ENCODE measurements at places on chromosomes 12 and 14.
A peak's percentile ranks its signal among the peaks of the same experiment; 100 is the strongest.

DNA sequence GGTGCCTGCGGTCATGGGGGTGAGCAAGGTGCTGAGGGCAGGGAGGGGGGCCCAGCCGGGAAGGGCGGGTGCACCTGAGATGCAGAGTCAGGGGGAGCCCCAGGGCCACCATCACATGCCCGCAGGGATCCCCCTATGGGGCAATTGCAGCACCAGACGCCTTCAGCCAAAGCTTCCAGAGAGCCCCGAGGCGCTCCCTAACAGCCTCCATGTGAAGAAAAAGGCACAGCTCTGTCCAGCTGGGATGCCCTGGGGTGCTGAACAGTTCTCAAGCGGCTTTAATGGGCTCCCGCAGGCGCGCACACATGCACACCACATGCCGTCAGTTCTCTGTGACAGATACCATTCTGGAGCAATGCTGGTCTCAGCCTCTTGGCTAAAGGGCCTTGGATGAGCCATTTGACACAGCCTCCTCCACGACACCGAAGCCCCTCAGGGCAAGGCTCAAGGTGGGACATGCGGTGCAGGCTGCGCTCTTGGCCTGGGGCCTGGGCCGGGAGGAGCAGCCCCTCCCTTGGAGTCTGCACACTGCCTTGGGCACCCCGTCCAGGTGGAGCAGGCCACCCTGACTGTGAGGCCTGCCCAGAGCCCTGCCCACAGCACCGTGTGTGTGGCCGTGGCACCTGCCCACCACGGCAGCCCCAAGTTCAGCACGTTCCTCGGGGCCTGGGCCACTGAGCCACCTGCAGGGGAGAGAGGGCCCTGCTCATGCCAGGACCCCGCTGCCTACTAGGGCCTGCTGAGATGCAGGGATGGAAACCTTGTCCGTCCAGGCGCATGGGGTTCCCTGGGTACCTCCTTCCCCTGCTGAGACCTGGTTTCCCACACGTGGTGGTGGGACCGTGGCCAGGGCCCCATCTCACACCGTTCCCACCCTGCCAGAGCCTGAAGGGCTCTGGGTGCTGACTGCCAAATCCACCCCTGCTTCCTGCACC lies 7.7 kb downstream of the XRCC3 start:
- no peak for DNase-seq

GRCh38 chr12:13102461-13103195 lies 839 bp downstream of the GSG1 start:
- DNase-seq = no peak

- DNase-seq = no peak
Observed at GRCh38 chr12:49706351-49707127, 666 bp downstream of the FMNL3 start.

- no peak for DNase-seq
Observed at GRCh38 chr12:75508159-75508558, 3.2 kb downstream of the KRR1 start.

DNA sequence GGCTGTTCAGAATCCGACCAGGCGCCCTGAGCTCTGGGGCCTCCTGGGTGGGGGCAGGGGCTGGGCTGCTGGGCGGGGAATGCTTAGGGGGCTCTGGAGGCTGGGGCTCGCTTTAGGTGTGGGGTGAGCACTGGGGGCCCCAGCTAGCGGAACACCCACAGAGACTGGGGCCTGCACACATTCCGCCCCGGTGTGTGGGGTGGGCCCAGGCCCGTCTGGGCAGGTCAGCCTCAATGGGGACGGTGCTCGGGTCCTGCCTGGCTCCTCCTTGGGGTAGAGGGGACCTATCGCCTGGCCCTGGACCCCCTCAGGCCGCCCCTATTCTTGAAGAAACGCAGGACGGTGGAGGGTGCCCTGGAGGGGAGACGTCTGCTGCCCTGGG lies 364.8 kb downstream of the TMEM121 start:
- no peak for DNase-seq

DNA sequence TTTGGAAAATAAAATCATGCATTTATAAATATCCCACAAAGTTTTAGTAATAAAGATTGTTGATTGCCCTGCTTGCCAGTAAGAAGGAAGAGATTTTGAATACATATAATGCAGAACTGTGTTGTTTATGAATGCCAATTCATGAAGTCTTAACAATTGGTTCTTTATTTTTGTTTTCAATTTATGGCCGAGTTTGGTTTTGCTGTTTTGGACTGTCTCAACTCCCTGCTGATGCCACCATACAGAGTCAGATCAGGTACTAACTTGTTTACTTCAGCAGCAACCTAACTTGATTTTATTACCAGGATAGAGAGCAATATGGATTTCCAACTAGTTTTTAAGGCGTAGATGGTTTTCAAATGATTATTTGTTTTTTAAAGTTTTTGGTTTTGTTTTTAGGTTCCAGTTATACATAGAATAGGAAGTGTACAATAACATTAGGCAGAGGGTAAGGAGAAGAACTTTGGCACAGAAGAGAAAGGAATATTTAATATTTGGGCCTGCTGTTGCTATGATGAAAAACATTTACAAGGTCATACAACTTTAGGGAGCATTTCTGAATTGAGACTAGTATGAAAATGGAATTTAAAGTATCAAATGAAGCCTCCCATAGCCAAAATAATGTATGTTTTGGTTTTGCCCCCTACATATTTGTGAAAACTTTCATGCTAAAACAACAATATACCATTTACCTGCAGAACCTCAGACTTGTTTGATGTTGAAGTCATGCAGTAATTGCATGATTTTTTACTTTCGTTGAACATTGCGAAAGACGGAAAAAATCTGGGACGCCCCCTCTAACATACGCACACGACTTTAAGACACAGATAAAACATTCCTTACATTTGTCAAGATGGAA lies 904 bp upstream of the FAM177A1 start:
- DNase-seq = no peak

DNA sequence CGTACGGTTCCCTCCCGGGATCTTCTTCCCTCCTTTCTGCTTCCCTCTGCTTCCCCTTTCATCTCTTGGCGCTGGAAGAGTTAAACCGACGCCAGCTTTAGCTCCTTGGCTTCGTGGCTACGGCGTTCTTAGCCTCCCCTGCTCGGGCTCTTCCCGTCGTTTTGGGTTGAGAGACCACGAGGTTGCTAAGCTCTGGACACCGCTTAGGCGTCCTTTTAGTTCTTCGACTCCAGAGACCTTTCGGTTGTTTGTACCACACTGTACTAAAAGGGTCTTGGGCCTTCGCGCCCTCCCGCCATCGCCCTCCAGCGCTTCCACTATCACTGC lies 545 bp downstream of the CPSF2 start:
- DNase-seq = no peak

- DNase-seq = no peak
Observed at GRCh38 chr14:35495278-35495677, 38.7 kb upstream of the INSM2 start.

DNA sequence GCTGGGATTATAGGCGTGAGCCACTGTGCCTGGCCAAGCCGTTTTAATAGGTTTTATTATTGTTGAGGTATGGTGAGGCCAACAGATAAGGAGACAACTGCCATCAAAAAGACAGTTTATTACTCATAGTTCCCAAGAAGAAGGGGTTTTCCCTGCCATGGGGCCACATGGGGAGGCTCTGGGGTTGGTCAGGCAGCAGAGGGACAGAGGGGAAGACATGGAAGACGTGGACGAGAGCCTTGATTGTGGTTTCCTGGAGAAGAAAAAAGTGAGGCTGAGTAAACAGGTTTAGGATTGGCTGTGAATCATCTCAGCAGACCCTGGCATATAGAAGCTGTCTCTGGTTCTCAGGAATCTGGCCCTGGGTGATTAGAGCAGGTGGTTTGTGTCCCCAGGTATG lies 69.9 kb downstream of the FOXN4 start:
- DNase-seq = peak; percentile 26

- DNase-seq = no peak
Observed at GRCh38 chr12:52181746-52182145, 10.1 kb downstream of the KRT80 start.

GRCh38 chr12:118033323-118033722 lies 16.8 kb downstream of the RFC5 start:
- no peak for DNase-seq

- DNase-seq = no peak
Observed at GRCh38 chr12:13976880-13977279, 4.5 kb downstream of the GRIN2B start.

DNA sequence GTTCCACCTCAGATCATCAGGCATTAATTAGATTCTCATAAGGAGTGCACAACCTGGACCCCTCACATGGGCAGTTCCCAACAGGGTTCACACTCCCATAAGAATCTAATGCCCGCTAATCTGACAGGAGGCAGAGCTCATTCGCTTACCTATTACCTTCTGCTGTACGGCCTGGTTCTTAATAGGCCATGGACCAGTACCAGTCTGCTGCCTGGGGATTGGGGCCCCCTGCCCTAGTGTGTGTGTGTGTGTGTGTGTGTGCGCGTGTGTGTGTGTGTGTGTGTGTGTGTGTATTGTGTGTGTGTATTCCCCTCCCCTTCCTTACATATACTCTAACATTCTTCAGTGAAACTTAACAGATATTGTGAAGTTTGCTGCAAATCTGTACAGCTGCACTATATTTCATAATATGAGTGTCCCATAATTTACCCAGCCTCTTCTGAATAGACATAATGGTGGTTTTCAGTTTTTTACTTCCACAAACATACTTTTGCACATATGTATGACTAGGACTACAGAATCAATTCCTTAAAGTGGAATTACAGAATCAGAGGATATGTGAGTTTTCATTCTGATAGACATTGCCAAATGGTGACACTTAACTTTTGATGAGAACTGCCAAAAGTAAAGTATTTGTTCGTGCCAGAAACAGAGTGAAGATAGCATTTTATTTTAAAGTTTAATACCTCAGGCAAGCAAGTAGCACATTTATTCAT lies 205.2 kb upstream of the EEA1 start:
- DNase-seq = no peak

All from Caki2 (cell line).